ENCODE measurements at places on chromosomes 2 and 18.

DNA sequence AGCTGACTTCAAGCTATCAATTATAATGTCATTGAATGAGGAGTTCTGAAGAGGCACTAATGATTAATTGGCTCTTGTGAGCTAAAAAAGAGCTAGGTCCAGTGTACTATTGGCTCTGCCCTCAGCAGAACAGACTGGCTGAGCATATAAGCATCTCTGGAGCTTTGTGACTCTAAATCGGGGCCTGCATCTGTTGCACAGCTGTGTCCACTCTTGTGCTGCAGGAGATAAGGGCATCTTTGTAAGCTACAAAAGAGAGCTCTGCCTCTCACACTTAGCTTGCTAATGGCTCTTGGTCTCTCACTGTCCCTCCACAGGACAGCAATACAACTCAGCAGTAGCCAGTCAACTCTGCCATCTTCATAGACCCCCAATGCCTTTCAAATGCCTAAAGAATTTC lies 61.5 kb upstream of the L3MBTL4 start:
- no peak for DNase-seq

GRCh38 chr2:233250568-233250967 lies 905 bp upstream of the ATG16L1 start:
- no peak for DNase-seq

DNA sequence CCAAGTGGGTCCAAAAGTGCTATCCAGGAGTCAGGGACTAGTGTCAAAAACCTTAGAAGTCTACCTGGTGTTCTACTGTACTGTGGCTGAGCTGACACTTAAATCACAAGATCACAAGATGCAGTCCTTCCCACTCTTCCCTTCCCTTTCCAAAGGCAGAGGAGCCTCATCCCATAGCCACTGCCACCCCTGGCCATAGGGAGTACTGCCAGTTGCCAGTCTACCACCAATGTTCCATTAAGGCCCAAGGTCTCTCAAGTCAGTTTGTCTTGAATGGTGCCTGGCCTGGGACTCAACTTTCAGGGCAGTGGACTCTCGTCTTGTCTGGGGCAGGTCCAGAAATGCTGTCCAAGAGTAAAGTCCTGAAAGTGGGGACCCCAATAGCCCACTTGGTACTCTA lies 585.6 kb downstream of the NUP35 start:
- no peak for DNase-seq

DNA sequence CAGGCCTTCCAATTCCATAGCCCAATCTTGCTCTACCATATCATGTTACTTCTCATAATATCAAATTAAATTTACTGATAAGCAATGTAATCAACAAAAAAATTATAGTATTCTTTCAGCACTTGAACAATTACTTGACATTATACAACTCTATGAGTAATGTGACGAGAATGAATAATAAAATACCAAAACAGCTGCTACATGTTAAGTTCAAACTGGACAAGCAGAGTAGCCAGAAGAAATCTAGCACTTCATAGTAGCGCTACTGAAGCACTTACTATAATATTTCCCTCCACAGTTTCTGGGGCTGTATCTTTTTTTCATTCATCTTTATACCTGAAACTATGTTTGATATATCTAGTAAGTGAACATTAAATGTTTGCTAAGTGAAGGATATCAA lies 14.9 kb downstream of the PPP3R1 start:
- DNase-seq, result no peak

GRCh38 chr2:109647636-109648035 lies 33.5 kb downstream of the SOWAHC start:
- no peak for DNase-seq

DNA sequence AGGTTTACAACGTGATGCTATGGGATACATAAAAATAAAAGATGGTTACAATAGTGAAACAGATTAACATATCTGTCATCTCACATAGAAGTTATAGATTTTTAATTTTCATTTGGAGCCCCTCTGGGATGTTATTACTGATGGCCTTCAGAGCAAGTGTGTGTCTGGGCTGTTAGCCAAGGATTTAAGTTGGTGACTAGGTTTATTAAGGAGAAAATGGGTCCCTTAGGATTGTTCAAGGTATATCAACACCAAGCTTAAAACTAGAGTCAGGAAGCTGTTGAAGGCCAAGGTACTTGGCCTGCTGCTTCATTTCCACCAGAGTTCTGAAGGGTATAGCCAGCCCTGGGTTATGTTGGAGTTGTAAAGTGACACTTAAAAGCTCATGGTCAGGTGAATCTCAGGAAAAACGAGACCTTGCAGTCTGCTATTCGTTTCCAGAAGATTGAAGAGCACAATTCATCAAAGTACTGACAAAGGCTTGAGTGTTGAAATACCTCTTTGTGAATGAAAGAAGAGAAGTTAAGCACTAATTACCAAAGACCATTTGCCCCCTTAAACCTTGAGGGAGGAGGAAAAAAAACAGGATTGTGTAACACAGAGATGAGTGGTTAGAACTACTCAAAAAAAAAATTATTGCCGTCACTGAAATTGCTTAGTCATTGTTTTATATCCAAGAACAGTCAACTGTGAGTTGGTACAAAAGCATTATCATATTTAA lies 48.4 kb downstream of the MAP2 start:
- DNase-seq, result no peak

DNA sequence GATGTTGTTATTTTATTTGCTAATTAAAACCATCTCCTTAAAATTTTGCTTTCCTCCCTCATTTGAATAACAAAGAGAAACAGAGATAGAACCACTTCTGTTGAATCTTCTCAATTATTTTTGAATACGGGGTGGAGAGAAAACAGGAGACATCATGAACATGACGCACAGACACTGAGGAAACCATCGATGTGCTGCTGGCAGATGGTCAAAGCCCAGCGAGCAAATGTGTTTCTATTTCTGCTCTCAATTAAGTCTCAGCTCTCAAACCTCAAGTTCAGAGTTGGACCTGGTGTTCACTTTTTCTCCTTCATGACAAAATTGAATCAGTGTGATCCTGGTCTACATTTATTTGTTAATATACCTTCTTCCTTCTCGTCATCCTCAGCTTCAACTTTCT lies 36.1 kb upstream of the TWIST2 start:
- DNase-seq, result no peak

DNA sequence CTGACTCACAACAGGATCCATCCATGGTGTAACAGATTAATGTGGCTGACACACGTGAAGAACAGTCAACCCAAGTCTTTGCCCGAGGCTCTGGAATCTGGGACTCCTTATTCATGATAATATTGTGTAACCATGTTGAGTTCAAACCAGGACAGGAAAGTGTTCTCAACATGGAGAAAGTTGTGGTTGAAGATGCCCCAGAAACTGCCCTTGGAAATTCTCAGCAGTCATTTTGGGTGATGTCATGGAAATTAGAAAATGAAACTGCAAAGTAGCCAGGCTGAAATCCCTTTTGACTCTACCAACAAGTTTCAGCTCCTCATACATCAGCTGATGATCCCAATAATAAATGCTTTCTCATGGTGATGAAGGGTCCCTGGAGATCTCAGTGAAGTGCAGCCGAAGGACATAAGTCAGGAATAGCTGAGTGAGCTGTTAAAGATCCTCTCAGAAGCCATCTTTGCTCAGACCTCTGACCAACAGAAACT lies 307.7 kb downstream of the TNS1 start:
- no peak for DNase-seq

GRCh38 chr2:22035361-22035830 lies 911.6 kb downstream of the TDRD15 start:
- DNase-seq, result no peak

DNA sequence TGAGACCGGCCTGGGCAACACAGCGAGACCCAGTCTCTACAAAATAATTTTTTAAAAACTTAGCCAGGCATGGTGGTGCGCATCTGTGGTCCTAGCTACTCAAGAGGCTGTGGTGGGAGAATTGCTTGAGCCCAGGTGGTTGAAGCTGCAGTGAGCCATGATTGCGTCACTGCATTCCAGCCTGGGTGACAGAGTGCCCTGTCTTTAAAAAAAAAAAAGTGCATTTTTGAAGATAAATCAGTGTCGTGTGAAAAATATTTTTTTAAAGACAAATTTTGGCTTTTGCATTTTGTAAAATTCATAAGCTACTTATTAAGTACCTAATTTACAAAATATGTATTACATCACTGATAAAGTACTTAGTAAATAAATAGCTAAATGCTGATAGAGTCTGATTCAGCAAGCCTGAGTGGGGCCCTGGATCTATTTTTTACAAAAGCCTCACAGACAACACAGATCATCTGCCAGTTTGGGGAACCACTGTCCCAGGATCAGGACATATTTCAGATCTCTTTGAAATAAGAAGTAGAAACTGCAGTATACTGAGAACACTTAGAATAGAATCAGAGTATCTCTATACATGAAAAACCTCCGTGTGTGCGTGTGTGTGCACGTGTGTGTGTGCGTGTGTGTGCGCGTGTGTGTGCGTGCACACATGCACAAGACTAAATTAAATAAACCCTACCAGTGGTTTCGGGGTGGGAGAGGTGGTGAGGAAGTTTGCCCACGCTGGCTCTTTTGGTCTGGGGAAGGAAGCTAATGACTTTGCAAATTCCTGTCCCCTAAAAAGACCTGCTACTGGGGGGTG lies 61.6 kb downstream of the AAK1 start:
- DNase-seq, result no peak
